ENCODE measurements at places on chromosomes 3 and 15. TPM values are rescaled to one million over a fixed set of nuclear protein-coding genes. Genes with fewer than 3 reads are reported as not detected.

GRCh38 chr3:167723025-167723512, 11.6 kb downstream of the PDCD10 start:
- DNase-seq = no peak

- DNase-seq = peak; percentile 80
Measured at GRCh38 chr15:75531041-75531450, 48.1 kb downstream of the PTPN9 start.

DNA sequence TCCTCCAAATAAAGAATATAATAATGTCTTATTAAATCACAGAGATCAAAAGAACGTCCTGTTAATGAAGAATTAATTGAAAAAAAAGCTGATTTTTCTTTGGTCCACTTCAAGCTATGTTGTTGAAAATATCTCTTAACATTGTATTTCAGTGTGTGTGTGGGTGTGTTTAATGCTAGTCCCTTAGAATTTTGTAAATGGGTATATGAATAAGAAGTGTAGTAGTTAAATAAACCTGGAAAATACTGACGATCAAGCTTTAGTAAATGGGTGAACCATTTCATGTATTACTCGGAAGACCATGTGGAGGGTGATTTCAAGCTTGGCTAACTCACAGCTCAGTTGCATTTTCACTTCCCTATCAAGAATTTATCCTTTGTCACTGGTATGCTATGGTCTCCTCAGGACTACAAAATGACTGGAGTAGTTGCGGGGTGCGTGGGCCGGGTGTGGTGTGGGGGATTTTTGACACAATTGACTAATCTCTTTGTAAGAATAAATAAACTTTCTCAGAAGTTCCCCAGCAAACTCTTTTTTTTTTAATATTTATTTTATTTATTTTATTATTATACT, 586.4 kb downstream of the GRM7 start:
- DNase-seq = no peak

DNA sequence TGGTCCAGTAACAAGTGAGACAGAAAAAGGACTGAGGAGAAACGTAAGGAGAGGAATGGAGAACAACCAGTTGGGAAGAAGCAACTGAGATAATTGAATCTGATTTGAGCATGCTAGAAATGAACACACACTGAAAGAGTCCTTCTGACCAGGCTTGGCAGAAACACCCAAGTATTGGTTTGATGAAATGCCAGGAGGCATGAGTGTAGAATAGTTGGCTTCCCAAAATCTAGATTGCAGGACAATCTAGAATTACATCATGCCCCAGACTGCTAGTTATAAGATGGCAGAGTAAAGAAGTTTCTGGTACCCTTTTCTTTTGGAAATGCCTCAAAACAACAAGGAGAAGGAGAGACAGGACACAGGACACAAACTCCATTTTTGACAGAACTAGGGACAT, 189.7 kb upstream of the STT3B start:
- DNase-seq = no peak

GRCh38 chr3:142353571-142353970, 94.3 kb downstream of the XRN1 start:
- DNase-seq = no peak

- no peak for DNase-seq
Measured at GRCh38 chr3:133938770-133939462, 43.2 kb upstream of the RAB6B start.

- no peak for DNase-seq
Measured at GRCh38 chr3:66041116-66041515, 2.4 kb upstream of the MAGI1 start.

GRCh38 chr3:195001961-195002861, 268.7 kb downstream of the XXYLT1 start:
- peak; percentile 63 for DNase-seq

GRCh38 chr3:12983319-12983718, 89.9 kb downstream of the IQSEC1 start:
- DNase-seq = no peak

DNA sequence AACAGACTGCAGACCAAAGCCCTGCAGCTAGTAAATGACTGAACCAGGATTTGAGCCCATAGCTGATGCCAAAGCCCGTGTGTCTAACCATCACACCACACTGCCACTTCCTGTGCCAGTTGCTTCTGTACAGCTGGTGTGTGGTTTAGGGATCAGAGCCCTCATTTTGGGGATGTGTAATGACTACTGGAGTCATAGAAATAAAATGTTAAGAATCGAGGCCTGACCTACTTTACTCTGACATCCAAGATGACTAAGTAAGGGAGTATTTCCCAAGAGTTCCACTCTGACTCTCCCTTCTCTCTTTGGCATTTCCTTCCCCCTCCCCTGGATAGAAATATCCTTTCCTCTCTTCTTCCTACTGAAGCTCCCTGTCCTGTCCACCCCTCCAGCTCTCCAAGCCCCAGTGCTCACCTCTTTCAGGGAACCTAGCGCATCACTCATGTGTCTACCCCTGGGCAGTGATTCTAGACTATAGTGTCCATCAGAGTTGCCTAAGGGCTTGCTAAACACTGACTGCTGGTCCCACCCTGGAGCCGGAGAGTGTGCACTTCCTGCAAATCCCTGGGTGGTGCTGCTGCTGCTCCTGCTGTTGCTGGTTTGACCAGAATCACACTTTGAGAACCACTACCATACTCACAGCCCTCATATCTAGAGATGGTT, 53.8 kb downstream of the MGLL start:
- no peak for DNase-seq

DNA sequence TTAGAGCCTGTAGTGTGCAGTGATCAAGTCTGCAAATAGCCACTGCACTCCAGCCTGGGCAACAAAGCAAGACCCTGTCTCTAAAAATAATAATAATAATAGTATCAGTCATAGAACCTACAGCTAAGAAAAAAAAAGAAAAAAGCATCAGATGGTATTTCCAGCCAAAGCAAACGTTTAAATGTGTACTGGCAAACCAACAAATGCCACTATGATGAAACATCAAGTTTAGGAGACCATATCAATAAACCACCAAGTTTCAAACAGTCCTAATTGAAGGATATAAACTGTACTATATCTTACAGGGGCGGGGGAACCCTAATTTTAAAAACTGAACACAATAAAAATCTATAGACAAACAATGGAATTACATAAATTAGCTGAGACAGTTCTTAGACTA, 6.4 kb downstream of the UBP1 start:
- DNase-seq = no peak

DNA sequence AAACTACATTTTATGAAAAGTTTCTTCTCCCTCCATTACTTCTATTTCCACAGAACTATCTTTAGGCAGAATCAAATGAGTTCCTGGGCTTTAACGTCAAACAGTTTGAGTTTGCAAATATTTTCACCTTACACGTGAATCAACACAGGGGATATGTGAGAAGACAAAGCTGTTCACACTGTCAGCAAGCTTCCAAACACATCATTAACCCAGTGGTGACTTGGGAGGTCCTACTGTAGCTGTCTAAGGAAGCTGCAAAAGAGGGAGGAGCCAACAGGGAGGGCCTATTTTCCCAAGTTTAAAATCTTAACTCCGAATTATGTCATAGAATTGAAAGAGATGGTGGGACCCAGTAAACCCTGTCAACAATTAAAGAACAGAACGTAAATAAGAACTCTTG, 337.8 kb upstream of the DNAJC19 start:
- DNase-seq = no peak

DNA sequence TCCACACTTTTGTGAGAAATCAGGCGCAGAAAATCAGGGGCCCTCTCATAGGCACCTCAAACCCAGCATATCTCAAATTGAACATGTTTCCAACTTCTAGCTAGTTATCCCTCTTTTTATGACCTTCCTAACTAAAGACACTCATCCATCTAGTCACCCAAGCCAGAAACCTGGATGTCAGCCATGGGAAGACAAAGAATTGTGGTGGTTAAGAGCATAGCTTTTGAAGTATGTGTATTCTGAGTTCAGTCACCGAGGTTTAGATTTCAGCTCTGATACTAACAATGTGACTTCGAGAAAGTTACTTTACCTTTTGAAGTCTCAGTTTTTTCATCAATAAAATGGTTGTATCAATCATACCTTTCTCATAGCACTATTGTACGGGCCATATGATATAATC, 495.5 kb downstream of the NLGN1 start:
- DNase-seq = no peak

GRCh38 chr3:56620371-56620770, 62.7 kb downstream of the TASOR start:
- DNase-seq = no peak

- no peak for DNase-seq
Measured at GRCh38 chr15:81858136-81858535, 187.7 kb downstream of the MEX3B start.

- no peak for DNase-seq
Measured at GRCh38 chr3:128390867-128391266, 75.8 kb downstream of the DNAJB8 start.

DNA sequence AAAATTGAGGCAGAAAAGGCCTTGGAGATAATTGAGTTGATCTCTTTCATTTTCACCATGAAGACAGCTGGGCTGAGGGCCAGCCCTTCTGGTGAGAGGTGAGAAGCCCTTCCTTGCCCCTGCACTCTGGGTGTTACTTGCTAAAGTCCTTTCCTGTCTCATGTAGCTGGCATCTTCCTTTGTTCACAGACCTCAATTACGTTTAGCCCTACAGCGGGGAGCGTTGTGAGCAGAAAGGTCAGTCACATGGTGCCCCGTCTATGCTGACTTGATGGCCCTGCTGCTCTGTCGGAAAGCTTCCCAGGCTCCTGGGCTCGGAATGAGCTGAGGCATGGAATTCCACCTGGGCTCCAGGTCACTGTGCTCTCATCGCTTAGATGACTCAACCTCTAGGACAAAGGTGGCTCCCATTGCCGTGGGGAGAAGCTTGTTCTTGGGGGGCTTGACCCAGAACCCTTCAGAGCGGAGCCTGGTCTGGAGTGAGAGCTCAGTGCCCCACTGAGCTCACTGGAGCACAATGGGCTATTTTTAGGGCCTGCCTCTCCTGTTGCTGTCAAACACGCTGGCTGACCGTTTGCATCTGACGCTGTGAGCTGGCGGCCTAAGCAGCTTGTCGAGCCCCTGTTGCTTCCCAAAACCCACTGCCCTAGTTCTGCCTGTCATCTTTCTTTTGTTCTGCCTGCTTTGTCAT, 47.0 kb downstream of the RPLP1 start:
- DNase-seq = peak; percentile 29

DNA sequence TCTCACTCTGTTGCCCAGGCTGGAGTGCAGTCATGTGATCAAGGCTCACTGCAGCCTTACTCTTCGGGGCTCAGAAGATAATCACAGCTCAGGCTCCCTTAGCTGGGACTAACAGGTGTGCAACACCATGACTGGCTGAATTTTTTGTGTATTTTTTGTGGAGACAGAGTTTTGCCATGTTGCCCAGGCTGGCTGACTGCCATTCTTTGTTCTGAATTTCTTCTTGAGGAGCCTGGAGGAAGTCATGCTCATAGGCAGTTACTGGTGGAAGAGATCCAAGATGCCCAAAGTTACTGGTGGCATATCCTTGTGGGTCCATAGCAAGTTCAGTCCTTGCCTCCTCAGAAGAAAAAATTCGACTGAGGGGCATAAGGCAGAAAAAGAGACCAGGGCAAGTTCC, 16.6 kb upstream of the UBP1 start:
- DNase-seq = no peak

GRCh38 chr3:133575086-133575485, 1.6 kb downstream of the CDV3 start:
- DNase-seq = no peak

- DNase-seq = no peak
Measured at GRCh38 chr3:193673845-193674244, 80.8 kb downstream of the OPA1 start.

DNA sequence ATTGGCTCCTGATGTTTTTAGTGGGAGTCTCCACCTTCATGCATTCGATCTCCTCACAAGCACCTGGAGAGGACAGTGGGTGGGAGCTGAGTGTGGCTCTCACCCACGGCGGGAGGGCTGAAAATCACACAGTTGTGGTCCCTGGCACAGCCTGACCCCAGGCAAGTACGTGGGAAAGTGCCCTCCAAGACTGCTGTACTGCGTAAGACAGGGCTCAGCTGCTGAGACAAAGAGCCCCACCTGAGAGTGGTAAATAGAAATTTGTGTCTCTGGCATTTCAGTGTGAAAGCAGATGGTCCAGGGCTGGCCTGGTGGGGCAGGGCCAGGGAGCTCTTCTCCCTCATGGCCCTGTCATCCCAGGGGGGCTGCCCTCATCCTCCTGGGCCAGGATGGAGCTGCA, 77.4 kb upstream of the IQSEC1 start:
- DNase-seq = no peak

- DNase-seq = no peak
Measured at GRCh38 chr3:86887876-86888275, 103.1 kb downstream of the VGLL3 start.

DNA sequence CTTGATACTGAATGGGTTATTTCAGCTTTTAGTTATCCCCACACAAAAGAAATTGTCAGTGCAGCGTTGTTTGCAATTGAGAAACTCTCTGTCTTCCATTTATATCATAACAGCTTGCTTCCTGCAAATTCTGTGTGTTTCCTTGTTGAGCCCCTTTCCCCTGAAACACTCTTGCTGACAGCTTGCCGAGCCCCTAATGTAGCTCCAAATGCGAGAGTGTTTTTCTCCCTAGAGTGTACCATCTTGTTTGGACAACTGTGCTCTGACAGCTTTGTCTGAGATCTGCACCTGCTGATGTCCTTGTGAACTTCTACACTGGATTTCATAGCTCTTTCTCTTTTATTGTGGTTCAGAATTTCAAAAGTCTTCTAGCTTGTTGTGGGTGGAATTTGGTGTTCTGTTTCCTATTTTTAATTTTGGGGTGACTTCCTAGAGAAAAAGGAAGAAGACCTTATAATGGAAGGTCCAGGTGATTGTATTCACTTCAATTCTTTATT, 343.5 kb downstream of the PDCD6IP start:
- no peak for DNase-seq

- no peak for DNase-seq
Measured at GRCh38 chr3:61724183-61724582, 162.8 kb downstream of the PTPRG start.

The EFHB gene
- total RNA-seq = 0.58 TPM

The ACTC1 gene
- 13,225 TPM for total RNA-seq

The CP gene
- total RNA-seq = 6.2 TPM

The SLC22A13 gene
- not detected for total RNA-seq

The ZNF662 gene
- 2.7 TPM for total RNA-seq

The BOC gene
- 6.7 TPM for total RNA-seq

The DUOX2 gene
- total RNA-seq = 0.05 TPM

The NUP210 gene
- total RNA-seq = 2.8 TPM

The PLA2G4D gene
- not detected for total RNA-seq

The GOLGA6C gene
- not detected for total RNA-seq

The FANCD2OS gene
- total RNA-seq = not detected

The SLC9C1 gene
- 1.3 TPM for total RNA-seq

The GABRB3 gene
- 2.4 TPM for total RNA-seq

The LDHAL6B gene
- not detected for total RNA-seq

The PRSS50 gene
- total RNA-seq = 0.22 TPM
